Skeletal muscle cell (primary cell): ENCODE measurements at places on chromosomes 5 and 9.

GRCh38 chr5:162496100-162496808 is 428.7 kb downstream of the GABRG2 start:
- DNase-seq = no peak

DNA sequence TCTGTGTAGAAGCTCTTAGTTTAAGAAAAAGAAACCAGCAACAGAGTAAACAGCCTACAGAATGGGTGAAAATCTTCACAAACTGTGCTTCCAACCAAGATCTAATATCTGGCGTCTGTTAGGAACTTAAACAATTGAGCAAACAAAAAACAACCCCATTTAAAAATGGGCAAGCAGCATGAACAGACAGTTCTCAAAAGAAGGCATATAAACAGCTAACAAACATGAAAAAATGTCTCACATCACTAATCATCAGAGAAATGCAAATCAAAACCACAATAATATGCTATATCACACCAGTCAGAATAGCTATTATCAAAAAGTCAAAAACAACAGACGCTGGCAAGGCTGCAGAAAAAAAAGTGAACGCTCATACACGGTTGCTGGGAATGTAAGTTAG is 83.7 kb upstream of the CCDC152 start:
- DNase-seq = no peak

DNA sequence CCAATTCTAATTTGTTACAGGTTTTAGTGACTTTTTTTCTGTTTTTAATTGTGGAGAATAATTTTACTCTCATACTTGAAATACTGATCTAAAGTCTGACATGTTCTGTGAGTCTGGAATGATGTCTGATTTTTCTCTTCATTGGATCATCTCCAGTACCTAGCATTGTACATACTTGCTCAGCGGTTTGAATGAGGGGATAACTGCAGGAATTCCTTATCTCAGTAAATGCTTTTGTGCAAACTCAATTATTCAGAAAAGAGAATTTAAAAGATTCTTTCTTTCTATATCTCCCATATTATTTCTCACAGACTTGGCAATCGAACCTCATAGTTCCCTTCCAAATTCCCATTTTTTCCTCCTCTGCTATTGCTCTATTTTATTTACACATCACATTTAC is 397.9 kb upstream of the SGCD start:
- no peak for DNase-seq

DNA sequence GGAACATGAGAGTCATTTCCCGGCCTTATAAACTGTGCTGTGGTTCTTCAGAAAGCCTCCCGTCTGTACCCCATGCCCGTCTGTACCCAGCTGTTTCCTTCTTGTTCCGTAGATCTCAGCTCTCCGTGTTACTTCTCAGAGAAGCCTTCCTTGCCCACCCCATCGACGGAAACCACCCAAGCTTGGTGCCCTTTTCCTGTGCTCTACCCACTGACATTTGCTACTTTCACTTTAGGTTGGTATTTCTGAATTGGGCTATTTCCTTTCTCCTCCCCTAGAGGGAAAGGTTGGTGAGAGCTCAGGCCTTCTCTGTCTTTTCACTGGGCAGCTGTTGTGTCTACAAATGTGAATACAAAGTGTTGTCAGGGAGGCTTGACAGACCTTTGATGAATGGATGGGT is 764.5 kb upstream of the ADAMTS16 start:
- no peak for DNase-seq

DNA sequence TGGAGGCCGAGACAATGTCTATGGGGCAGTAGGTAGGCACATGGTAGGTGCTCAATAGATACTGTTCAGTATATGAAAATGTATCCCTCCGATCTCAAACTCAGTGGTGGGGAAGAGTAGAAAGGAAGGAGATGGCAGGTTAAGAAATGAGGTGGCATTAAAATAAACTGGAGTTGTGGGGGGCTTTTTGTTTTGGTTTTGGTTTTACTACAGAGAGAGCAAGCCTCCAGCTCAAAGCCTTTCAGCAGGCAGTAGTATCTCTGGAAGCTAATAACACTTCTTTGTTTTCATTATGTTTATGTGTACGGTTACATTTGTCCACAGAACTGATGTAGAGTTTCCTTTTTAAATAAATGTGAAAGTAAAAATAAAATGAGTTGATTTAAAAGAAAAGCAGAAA is 8.6 kb downstream of the MFAP3 start:
- no peak for DNase-seq

DNA sequence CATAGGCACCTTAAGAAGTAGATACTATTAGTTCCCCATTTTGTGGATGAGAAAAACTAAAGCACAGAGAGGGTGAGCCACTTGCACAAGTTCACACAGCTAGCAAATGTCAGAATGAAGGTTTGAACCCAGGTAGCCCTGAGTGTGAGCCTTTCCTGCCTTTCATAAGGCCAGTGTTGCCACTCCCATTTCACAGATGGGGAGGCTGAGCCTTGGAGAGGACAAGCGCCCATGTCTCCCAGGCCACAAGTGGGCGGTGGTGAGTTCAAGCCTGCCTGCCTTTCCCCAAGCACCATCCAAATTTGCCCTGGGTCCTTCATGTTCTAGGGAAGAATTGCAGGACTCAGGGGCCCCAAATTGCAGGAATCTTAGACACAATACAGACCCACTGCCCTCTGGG is 50.6 kb downstream of the LHX2 start:
- no peak for DNase-seq

DNA sequence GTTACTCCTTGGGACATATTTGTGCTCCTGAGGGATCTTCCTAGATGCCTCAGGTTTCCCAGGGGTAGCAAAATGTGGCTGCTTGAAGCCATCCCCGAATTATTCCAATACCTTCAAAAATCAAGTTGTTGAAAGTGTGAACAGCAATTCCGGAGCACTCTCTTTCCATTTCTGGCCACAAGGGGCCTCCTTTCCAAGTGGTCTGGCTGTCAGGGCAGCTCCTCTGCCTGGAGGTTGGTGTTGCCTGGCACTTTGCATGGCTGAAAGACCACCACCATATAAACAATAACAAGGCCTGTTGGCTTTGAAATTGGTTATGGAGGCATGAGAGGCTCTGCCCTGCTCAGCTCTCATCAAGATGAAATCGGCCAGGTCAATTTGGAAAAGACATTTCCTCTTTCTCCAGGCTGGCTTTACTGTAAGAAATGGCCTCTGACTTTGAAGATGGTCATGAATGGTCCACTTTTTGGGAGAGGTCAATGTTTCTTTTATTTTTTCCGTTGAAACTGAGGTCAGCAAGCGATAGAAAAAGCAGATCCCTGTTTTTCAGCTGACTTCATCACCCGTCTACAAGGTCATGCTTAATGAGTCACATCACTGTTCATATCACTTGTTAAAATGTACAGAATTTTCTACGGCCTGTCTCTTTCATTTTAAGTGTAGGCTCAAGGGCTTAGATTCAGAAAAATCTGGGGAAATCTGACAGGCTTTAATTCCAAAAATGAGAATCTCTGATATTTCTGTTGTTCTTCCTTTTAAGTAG is 481.1 kb upstream of the ZNF608 start:
- DNase-seq = no peak

DNA sequence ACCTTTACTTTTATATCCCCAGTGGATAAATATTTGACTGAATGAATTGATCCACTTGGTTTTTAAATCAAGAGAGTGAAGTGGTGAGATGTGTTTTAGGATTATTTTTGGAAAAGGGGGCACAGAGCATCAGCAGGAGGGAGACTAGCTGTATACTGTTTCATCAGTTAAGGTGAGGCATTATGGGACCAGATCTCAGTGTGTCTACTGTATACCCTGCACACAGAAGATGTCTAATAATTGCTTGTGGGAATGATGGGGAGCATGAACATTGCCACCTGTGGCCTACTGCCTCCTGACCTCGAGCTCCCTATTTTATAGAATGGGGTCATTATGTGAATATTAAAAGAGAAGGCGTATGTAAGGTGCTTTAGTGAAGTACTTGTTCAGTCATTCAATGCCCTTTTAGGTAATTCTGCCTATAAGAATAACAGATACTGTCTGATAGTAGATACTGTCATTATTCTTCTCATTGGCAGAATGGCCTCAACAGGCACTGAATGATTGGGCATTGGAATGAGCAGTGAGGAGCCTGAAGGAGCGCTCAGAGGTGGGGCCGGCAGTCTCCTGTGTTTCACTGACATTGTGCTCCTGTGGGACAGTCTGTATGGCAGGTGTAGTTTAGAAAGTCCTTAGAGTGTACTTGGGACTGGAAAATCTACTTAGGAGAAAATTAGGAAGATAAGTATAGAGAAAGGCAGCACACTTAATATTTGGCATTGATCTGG is 47.4 kb upstream of the FAM120AOS start:
- no peak for DNase-seq

- DNase-seq = no peak
These were observed 45.3 kb downstream of the INSYN2B start for GRCh38 chr5:169934990-169935389.

DNA sequence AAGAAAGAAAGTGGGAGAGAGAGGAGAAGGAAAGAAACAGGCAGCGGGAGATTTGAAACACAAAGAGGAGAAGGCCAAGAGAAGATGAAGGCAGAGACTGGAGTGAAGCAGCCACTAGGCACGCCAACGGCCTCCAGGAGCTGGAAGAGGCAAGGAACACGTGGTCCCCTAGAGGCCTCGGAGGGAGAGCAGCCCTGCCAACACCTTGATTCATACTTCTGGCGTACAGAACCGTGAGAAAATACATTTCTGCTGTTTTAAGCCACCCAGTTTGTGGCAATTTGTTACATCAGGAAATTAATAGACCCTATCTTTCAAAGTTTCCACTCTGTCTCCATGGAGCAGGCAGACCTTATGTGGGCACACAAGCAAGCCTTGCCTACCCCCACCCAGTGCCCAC is 133.4 kb downstream of the ACTL7B start:
- peak; percentile 24 for DNase-seq

DNA sequence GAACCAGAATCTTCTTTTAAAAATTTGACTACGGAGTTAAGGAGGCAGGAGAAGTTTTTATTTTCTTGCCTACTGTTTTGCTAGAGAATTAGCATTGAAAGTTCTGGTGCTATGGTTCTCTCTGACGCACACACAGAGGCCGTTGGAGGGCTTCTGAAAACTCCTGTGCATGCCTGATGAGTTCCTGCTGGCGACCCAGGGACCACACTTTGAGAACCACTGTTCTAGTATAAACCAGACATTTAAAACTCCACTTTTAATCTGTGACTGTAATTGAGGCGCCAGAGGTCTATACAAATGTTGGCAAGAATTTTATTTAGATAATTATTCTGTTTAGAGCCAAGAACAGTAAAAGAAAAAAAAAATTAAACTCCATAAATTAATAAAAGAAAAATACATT is 99.5 kb upstream of the OTULINL start:
- DNase-seq = no peak

DNA sequence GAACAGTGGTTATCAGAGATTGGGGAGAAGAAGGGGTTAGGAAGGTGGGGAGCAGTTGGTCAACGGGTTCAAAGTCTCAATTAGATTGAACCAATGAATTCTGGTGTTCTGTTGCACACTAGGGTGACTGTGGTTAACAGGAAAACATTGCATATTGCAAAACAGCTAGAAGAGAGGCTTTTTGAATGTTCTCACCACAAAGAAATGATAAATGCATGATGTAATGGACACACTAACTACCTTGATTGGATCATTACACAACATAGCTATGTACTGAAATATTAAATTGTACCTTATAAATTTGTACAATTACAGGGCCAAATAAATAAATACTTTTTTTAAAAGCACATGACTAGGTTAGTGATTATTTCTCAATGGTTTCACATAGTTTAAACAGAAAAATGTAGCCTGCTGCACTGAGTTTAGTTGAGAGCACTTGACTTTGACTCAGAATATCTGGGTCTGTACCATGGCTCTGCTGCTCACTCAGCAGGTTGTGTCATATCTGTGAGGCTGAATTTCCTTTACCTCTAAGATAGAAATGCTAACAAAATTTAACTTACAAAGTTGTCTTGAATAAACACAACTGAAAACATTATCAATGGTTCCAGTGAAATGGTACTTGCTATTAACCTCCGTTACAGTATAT is 30.4 kb downstream of the NUDT12 start:
- DNase-seq = no peak

GRCh38 chr5:109703829-109704228 is 14.1 kb downstream of the MAN2A1 start:
- no peak for DNase-seq

GRCh38 chr5:129962506-129962905 is 58.2 kb downstream of the CHSY3 start:
- DNase-seq = no peak

DNA sequence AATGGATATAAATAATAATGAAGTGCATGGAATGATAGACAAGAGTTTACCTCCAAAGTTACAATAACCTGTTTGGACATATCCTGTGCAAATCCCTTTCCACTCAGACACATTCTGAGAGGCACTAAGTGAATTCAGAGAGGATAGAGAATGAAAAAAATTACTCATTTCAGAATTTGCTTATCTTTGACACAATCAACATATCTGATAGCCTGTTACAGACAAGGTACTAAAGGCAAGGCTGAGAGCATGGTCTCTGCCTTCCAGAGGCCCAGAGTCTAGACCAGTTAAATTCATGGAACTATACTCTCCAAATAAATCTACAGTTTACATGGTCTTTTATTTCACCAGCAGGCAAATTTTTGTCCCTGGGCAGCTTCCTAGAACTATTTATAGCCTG is 371.8 kb upstream of the PTGER4 start:
- DNase-seq = no peak

DNA sequence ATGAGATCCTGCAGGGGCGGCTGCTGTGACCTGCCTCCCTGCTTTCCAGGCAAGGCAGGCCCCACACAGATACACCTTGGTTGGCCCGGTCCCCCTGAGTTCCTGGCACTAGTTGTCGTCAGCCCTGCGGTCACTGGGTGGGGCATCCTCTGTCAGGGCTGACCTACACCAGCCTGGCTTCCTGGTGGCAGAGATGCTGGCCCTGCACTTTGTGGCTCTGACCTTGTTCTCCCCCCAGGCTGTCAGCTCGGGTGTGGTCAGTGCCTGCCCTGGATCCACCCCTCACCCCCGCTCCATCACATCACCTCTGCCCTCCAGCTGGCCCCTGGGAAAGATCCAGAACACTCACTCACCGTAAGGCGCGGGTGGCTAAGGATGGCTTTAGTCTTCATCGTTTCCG is 74.1 kb downstream of the PHF2 start:
- DNase-seq = no peak

DNA sequence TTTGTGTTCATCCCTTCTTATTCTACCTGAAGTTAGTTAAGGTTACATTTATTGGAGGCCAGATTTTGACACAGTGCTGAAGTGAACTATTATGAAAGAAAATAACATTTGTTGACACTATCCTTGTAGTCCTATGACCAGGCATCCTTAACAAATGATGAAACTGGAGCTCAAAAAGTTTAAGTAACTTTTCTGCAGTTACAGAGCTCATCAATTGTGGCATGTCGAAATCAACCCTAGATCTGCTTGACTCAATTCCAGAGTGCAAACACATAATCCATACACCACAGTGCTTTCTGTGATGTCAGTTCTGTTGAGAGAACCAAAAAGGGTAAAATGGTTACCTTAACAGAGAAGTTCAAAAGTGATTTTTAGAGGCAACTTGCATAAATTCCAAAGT is 28.6 kb downstream of the KCNN2 start:
- DNase-seq = no peak

- no peak for DNase-seq
These were observed 216.6 kb downstream of the TSSK1B start for GRCh38 chr5:113218200-113218599.

- no peak for DNase-seq
These were observed 1070.3 kb upstream of the CDH18 start for GRCh38 chr5:21058289-21058688.
